ENCODE measurements at places on chromosomes 4 and X.

GRCh38 chrX:141945426-141945825, 41.7 kb downstream of the MAGEC1 start:
- DNase-seq = no peak

GRCh38 chr4:69116645-69117321, 20.5 kb downstream of the UGT2B7 start:
- DNase-seq = no peak

GRCh38 chrX:26219351-26219750, 3.4 kb downstream of the MAGEB5 start:
- no peak for DNase-seq

DNA sequence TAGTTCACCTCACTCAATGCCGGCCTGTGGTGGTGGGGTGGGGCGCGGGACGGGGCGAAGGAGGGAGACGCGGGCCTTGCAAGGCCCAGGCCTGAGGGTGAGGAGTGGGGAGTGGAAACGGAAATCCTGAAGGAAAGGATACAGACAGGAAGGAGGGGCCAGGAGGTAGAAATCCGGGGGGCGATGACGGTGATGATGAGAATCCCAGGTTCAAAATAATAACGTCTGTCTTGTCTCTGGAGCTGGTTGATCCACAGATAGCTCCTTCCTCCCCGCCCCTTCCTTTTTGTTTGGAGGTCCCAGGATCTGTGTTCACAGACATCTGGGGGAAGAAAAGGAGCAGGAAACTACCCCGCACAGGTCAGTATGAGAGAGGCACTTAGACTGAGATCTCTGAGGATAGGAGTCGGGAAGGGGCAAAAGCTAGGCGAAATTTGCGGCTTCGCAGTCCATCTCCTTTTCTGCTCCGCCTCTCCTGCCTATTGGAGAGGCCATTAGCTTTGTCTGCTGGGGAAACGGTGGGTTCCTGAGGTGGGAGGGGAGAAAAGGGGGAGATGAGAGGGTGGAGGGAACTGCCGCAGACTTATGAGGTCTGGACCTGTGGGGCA, 746 bp downstream of the TCEAL7 start:
- no peak for DNase-seq
